Activated CD4-positive, alpha-beta T cell treated with anti-CD3 and anti-CD28 coated beads, Interleukin-2, amount 10 ng/mL, durations not matched to agents 7 days and 5 days (primary cell): ENCODE measurements at places on chromosomes 4 and X. TPM values are rescaled to one million over a fixed set of nuclear protein-coding genes. Genes with fewer than 3 reads are reported as not detected.

The RNF150 gene
- 0.02 TPM for total RNA-seq

The SOD3 gene
- not detected for total RNA-seq

The FAM50A gene
- total RNA-seq, result 66.9 TPM

The JAKMIP1 gene
- 10.9 TPM for total RNA-seq

DNA sequence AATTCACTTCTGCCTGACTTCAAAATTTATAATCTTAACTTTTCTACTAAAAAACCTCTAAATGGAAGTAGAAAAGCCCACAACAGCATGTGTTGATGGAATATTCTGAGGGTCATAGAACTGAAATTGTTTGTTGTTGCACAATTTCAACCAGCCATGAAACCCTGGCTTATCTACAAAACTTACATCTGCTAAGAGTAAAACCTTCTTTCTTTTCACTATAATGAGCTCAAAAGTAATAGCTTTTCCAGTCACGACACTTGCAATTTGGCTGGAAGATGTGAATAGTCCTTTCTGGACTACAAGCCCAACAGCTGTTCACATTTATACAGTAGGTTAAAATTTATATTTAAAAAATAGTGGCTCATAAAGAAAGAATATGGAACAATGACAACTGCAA lies 250.0 kb downstream of the GPAT3 start:
- DNase-seq, result no peak

DNA sequence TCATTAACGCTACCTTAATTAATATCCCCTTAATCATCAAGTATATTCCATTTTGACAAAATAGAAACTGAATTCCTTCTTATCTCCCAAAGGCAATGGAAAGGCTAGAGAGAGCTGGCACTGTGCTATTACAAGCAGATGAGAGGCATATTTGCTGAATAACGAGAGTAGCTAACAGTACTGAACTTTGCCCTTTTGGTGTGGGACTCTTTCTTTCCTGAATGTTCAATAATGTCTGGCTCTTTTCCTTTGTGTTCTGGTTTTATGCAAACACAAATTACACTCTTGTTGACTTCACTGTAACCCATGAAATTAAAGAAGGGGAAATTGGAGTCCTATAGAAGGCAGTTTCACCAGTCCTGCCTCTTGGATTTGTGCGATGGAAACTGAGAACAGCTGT lies 63.5 kb downstream of the SHROOM3 start:
- DNase-seq, result no peak

DNA sequence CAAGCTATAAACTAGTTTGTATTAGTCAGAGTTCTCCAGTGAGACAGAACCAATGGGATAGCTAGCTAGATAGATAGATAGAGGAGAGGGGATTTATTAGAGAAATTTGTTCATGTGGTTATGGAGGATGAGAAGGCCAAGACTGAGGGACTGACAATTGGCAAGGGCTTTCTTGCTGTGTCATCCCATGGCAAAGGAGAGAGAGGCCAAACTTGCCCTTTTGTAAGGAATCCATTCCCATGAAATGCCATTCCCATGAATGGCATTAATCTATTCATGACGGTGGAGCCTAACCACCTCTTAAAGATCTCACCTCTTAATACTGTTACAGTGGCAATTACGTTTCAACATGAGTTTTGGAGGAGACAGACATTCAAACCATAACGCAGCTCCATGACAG lies 58.1 kb downstream of the LINC00632 start:
- DNase-seq, result no peak

DNA sequence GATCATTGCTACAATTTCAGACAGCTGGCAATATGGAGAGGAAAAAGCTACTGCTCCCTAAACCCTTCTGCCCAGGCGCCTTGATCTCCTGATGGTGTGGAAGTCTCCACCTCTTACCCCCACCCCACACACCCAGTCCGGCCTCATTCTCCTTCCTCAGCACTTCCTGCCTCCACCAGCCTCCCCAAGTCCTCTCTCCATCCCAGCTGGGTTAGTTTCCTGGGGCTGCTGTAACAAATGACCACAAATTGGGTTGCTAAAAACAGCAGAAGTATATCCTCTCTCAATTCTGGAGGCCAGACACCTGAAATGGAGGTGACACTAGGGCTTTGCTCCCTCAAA lies 1.1 kb upstream of the CCNQ start:
- peak; percentile 12 for DNase-seq

- DNase-seq, result no peak
Measured at GRCh38 chr4:26022346-26023202, 108.6 kb downstream of the SMIM20 start.
